ENCODE measurements at places on chromosomes 5 and 9.

- no peak for DNase-seq
Measured at GRCh38 chr5:12392246-12392645, 488.0 kb upstream of the CTNND2 start.

DNA sequence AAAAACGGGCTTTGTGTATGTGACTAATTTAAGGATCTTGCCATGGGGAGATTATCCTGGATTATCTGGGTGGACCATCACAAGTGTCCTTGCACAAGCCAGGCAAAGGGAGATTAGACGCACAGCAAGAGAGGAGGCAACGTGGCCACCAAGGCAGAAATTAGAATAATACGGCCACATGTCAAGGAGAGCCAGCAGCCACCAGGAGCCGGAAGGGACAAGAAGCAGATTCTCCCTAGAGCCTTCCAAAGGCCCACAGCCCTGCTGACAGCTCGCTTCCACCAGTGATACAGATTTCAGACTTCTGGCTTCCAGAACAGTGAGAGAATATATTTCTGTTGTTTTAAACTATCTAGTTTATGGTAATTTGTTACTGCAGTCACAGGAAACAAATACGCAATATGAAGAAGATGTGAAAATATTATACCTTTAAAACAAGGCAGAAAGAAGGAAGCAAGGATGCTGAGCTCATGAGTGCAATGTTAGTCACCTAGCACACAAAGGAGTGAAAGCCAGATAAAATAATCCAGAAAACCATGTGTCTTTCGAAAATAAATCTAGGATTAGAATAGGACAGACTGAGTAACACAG, 28.7 kb upstream of the F2RL1 start:
- no peak for DNase-seq

DNA sequence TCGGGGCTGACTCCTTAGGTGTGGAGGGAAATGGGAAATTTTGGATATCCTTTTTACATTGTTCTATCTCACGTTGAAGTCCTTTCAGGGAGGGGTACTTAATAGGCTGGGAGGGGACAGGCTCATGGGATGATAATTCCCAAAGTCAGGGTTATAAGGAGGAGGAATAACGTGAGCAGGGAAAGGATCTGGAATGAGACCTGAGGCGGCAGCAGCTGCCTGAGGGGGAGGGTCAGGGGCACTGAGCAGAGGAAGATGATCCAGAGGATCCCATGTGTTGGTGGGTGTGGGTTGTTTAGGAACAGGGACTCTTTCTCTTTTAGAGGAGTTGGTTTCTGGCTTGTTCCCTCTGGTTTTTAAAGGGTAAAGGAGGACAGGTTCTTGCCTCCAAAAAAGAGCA, 18.7 kb downstream of the IFT74 start:
- DNase-seq = no peak

- no peak for DNase-seq
Measured at GRCh38 chr5:150058480-150059126, 27.8 kb downstream of the CSF1R start.

DNA sequence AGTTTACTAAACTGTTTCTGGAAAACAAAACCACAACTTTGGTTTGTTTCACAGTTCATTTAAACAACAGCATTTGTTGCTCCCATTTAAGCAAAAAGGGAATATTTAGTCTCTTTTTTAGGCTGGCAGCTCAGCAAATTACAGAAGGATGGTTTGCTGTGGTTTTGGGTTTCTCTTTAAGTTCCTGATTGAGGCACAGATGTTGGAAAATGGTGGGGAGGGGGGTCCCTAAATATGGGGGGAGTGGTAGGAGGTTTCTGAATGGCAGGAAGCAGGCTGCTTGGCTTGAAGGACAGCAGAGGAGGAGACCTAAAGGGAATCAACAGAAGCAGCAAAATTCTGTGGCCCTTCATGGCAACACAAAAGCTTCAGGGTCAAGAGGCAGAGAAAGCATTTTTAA, 263.4 kb downstream of the ZSWIM6 start:
- no peak for DNase-seq

- peak; percentile 15 for DNase-seq
Measured at GRCh38 chr5:139668064-139668880, 20.1 kb downstream of the CXXC5 start.

- DNase-seq = no peak
Measured at GRCh38 chr9:7770111-7770510, 29.5 kb downstream of the DMAC1 start.

DNA sequence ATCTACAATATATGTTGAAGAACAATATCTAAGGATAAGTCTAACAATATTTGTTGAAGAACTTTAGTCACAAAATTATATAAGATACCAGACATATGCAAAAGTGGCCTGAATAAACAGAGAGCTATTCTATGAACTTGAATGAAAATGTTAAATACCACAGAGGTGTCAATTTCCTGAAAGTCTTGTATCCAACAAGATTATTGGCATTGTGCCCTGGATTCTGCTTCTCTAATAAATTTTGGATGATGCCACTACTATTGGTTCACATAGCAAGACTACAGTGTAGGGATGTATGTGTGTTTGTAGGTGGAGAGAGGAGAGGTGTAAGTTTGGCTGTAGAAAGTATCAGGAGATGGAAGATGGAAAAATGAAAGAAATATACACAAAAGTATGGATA, 731.8 kb upstream of the RGMB start:
- no peak for DNase-seq

DNA sequence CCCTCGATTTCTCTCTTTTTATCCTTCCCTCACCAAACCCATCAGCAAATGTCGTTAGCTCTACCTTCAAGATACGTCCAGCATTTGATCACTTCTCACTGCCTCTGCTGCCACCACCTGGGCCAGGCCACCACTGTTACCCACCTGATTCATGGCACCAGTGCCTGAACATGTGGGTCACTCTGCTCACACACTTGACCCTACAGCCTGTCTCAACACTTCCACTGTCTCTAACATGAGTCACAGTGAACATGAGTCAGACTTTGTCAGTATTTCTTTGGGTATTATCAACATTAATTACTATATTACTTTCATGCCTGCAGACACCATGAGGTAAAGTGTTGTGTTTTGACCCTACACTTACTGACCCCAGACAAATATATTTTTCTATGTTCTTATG, 19.6 kb downstream of the SLC24A2 start:
- DNase-seq = no peak

DNA sequence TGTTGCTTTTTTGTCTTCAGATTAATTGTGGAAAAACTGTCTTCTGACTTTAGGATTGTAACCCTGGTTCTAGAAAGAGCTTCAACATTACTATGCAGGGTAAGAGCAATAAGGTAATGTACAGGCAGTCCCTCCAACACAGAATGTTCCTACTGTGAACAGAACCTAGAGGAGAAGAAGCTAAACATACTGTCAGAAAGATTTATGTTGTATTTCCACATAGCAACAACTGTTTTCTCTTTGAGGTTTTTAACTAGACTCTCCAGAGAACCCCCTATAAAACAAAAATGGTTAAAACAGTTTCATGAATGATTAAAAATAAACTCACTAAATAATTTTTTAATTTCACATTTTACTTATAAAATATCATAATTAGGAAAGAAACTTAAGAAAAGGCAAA, 64.3 kb upstream of the NAA35 start:
- DNase-seq = no peak

DNA sequence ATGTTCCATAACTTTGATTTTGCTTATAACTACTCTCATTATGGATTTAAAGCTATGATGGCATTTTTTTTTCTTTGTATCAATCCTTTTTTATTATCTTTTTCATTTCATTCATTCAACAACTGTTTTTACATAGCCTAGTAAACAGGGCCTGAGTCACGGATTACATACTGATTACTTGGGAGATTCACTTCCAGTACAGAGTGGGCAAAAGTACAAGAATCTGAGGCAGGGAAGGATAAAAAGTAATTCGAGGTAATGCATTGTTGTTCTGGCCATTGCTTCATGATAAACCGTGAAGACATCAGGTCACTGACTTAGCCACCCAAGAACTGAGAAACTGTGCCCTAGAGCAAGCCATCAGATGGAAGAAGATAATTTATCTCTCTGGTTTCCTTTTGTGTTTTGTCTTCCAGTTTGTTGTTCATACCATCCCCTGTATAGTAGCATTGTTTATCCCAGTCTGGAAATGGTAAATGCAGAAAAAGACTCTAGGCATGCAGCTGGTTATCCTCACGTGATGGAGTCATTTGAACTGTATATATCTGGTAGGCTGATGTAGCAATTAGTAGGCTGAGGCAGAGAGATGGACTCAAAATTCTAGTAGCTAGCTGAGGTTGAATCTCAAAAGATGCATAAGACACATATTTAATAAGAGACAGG, 145.6 kb downstream of the CNTLN start:
- DNase-seq = no peak

DNA sequence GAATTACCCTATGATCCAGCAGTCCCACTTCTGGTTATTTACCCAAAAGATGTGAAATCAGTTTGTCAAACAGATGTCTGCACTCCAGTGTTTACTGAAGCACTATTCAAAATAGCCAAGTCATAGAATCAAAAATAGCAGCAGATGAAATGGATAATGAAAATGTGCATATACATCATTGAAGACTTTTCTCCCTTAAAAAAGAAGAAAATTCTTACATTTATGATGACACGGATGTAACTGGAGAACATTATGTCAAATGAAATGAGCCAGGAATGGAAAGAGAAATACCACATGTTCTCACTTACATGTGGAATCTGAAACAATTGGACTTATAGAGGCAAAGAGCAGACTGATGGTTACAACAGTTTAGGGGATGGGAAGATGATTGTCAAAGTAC, 21.5 kb upstream of the PLEKHG4B start:
- no peak for DNase-seq

GRCh38 chr5:64506567-64507263, 900 bp downstream of the RGS7BP start:
- no peak for DNase-seq

DNA sequence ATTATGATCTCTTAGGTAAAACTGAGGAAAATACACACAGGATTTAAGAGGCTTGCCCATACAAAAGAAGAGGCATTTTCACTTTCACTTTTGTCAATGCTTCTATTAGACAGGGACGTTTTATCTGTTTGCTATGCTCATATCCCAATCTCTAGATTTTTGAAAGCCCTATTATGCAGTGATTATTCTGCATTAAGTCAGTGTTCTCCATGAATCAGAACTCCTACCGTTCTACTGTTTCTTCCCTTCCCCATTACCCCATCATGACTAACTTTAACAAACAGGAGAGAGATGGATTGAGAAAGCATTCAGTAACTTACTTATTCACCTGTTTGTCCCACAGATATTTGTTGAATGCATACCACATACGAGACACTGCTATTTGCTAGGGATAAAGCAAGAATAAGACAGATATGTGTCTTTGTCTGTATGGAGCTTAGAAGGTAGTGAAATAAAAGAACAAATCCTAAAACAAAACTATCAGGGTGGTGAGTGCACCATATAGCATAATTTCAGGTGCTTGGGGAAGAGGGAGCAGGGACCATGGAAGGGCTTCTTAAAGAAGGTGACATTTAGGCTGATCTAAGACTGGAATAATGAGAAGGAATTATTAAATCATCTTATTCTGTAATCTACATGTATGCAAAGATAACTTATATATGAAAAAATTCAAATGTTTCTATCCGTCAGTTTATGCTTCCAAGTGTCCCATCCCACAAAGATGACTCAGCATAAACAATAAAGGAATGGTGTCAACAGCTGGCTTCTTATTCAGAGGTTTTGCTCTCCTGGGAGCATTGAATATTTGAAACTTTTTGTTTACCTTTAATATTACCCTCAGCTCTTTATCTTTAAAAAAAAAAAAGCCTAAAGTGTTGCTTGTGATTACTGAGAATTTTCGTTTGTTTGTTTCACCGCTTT, 328.1 kb downstream of the HINT1 start:
- no peak for DNase-seq

GRCh38 chr9:5416953-5417352, 20.8 kb downstream of the PLGRKT start:
- no peak for DNase-seq

DNA sequence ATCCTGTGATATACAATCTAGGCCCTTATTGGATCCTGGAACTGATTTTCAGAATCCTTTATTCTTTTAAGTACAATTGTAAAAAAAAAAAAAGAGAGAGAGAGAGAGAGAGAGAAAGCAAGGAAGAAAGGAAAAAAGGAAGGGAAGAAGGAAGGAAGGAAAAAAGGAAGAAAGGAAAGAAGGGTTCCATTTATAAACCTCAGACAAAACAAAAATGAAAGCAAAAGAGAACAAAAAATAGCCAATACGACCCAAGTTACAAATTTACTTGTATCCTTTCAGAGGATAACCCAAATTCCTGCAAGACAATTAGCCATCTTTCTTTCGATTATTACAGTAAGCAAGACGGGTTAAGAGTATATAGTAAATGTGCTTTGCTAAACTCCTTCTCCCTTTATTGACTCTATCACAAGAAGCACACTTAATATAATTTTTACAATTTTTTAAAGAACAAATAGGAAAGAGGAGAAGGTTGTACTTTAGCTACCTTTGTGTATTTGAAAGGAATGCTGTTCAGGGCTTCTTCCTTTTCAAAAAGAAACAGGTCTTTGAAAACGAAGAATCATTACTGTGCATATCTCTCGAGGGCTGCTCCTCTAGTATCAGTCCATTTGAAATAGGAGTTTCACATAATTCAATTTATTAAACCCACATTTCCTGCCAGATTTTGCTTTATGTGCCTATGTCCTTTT, 543.3 kb downstream of the RAB3C start:
- no peak for DNase-seq

- no peak for DNase-seq
Measured at GRCh38 chr5:95220381-95220780, 64.5 kb downstream of the MCTP1 start.

GRCh38 chr5:137071526-137071925, 427.6 kb downstream of the SPOCK1 start:
- no peak for DNase-seq

DNA sequence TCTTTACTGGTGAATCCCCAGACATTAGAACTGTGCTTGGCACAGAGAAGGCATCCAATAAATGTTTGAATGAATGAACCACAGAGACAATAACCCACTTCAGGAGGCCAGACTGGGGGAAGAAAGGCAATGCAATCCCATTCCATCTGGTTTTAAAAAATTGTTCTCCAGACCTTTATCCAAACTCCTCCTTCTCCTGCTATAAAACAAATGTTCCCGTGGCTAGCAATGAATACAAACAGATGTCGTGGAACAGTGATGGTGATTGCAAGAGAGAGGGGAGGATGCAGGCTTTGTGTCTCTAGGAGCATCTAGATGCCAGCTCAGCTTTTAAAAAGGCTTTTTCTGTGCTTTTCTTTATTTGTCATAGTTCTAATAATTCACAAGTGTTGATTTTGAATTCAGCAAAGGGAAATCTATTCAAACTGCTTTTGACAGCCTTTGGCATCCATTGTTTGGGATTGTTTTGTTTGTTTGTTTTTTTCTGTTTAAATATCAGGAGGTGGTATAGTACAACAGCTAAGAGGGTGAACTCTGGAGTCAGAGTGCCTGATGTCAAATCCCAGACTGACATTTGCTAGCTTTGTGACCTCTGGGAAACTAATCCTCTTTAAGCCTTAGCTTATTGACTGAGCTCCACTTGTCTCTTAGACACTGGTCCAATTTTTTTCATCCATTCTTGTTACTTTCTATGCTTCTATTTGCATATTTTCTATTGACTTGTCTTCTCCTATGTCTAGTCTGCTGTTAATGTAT, 59.1 kb downstream of the TNFSF15 start:
- DNase-seq = no peak

GRCh38 chr5:98911280-98912040, 17.3 kb downstream of the CHD1 start:
- no peak for DNase-seq
